Stomach (tissue), 19 donors: ENCODE measurements at places on chromosomes 12 and 14. TPM values are rescaled to one million over a fixed set of nuclear protein-coding genes. Genes with fewer than 3 reads are reported as not detected.

- DNase-seq, result no peak
These were observed 6.3 kb upstream of the CDKL1 start for GRCh38 chr14:50402965-50403364.

The CLBA1 gene
- 3.5 TPM for total RNA-seq

The PGF gene
- total RNA-seq, result not detected

The KRT85 gene
- not detected for total RNA-seq
